ENCODE measurements at places on chromosomes 11 and 22.
A peak's percentile ranks its signal among the peaks of the same experiment; 100 is the strongest.

GRCh38 chr11:46279126-46280099 lies 2.0 kb downstream of the CREB3L1 start:
- no peak for DNase-seq

GRCh38 chr22:30562366-30562765 lies 12.1 kb downstream of the GAL3ST1 start:
- peak; percentile 86 for DNase-seq

DNA sequence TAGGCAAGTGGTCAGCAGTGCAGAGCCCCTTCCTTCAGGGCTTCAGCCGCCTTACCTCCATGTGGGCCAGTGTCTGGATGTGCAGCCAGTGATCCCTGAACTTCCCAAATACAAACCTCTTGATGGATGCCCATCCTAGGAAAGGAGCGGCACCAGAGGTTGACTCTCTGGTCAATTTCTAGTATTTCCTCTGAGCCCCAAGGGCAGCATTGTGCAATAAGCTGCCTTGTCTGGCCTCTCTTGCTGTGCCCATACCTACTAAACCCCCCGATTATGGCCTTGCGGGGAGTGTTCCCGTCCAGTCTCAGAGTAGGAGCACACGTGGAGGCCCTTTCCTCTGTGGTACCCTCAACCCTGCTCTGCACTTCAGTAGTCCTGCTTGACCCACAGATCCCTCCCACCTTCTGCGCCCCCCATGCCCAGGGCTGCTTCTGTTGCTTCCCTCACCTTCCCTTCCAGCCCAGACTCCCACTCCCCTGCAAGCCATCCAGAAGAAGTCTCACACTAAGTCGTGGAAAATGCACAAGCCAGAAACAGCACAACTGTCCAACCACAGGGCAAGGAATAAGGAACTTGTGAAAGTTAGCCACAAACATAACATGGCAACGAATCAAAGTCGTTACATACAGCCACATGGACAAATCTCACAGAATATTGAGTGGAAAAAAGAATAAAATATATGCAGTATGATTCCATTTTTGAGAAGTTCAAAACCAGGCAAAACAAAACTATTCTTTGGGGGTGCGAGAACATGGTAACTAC lies 39.6 kb upstream of the HORMAD2 start:
- no peak for DNase-seq

GRCh38 chr22:44710474-44711240 lies 8.7 kb downstream of the PRR5 start:
- no peak for DNase-seq

GRCh38 chr22:47032091-47032943 lies 269.9 kb downstream of the TBC1D22A start:
- DNase-seq: no peak

- DNase-seq: no peak
These were observed 44.3 kb downstream of the ZNRF3 start for GRCh38 chr22:28927630-28928029.

GRCh38 chr11:104623518-104623917 lies 274.7 kb downstream of the CASP12 start:
- DNase-seq: peak; percentile 66

DNA sequence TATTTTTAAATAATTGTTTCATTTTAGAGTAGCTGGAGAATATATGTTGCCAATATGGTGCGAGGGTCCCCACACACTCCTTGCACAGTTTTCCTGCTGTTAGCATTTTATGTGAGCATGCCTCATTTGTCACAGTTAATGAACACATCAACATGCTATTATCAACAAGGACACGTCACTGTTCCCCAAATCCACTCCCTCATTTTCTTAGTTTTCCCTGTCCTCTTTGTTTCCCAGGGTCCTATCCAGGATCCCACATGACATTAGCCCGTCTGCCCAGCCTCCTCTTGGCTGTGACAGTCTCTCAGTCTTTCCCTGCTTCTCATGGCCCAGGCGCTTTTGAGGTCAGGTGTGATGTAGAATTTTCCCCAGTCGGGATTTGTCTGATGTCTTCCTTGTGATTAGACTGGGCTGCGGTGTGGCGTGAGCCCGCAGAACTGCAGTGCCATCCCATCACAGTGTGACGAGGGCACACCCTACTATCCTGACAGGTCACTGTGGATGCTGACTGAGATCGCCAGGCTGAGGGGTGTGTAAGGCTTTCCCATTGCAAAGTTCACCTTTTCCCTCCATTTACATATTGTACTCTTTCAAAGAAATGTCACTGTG lies 450.6 kb upstream of the B3GAT1 start:
- DNase-seq: no peak

GRCh38 chr22:46829117-46829891 lies 66.9 kb downstream of the TBC1D22A start:
- peak; percentile 51 for DNase-seq

DNA sequence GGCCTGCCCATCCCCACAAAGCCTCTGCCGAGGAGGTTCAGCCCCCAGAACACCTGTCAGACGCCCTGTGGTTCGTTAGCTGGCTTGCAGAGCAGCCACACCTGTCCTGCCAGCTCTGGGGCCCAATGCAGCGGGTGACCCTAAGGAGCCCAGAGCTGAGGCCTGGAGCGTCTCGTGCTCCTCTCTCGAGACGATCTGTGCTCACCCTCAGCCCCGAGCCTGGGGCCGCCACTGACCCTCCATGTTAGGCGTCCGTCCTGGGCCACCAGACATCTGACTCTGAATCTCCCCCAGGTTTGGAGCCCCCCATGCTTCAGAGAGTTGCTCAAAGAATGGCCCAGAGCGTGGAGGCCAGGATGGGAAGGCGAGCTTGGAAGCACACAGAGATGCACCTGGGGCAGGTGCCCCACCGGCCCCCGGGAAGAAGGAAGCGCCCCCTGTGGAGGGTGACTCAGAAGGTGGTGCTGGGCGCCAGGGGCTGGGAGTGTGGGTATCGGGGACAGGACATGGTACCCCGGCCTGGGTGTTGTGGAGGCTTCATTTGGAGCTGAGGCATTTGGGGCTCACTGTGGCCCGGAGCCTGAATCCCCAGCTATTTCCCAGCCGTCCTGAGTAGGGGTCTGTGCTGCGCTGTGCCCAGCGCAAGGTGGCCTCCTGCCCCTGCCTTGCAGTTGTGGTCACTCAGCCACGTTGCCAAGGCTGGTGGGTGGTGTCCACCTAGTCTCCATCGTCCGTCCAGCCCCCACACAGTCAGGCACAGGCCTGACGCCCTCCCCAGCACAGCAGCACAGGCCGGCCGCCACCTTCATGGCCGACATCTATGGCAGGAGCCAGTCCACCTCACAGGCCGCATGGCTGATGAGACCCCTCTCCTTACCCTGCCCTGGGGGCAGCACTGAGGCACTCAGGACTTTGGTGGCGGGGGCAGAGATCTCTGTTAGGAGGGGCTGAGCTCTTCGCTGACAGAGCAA lies 36.2 kb downstream of the SBF1 start:
- no peak for DNase-seq

DNA sequence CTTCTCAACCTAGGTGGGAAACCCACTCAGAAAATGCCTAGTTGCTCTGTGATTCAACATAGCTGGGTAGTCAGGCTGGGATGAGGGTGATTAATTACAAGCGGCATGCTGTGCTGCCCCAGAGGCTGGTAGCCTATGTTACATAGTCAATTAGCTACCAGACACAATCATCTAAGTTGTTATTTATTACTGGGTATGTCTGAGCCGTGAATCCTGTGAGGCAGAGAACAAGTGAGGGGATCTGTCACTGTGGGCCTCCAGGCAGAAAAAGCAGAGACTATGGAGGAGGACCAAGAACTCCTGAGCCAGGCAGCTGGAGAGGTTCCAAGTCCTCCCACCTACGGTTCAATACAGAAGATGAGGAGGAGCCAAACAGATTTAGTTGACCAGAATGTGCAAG lies 186.6 kb upstream of the BDNF start:
- DNase-seq: peak; percentile 51

- DNase-seq: no peak
These were observed 14.3 kb downstream of the FXYD6 start for GRCh38 chr11:117862019-117862725.

Measured in NCI-H226 (cell line).